ENCODE measurements at places on chromosomes 7 and 10. TPM values are rescaled to one million over a fixed set of nuclear protein-coding genes. Genes with fewer than 3 reads are reported as not detected.

- no peak for DNase-seq
Observed at GRCh38 chr7:102306916-102307677, 20.4 kb downstream of the SH2B2 start.

DNA sequence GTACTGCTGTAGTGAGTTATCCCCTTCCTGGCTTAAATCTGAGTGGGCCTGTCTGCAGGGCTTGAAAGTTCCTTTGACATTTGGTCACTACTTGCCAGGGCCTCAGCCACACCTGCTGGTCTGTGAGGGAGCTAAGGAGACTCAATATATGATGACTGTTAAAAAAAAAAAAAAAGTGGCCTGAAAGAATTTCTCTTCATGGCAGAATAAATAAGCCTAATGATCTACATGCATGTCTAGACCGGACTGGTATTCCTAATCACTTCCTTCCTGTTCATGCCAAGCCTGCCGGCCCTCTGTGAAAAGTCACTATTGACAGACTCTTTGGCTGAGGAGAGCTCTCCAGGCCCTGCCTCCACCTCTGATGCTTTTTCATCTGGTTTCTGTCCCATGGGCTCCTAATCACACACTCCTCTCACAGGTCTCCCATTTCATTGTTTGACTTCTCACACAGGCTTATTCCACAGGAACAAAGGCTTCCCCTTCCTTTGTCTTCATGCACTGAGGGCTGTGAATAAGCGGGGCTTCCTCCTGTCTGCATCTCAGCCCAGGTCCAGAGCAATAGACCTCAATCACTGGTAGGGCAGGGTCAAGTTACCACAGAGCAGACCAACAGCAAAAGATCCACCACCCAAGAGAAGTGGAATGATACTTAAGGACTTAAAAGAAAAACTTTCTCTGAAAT lies 99.1 kb upstream of the SEC61G start:
- no peak for DNase-seq

GRCh38 chr7:33109758-33110238 lies 594 bp upstream of the RP9 start:
- no peak for DNase-seq

- DNase-seq, result no peak
Observed at GRCh38 chr7:85737426-85737825, 550.6 kb upstream of the SEMA3D start.

DNA sequence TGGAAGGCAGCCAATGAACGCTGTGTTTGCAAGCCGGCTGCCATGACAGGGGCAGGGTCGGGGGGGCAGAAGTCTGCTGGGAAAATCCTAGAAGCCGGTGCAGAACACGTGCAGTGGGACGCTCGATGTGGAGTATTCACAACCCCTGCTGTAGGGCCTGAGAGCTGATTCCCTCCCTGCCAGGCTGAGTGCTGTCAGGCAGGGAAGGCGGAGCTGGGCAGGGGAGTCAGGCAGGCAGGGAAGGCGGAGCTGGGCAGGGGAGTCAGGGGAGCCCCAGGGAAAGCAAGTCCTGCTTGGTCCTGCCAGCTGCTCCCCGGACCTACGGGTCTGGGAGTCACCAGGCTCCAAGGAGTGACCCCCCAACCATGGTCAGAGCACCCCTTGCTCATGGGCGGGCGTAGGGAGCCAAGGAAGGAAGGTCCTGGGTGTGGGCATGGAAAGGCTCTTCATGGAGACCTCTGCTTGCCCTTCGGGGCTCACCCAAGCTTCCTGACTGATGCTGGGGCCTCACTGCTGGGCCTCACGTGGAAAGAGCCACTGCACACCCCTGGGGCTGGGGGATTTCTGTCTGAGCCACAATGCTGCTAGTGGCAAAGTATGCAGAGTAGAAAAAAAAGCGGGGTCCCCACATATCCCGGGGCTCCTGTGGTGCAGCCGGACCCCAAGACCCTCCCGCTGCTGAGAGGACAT lies 4.2 kb downstream of the CNPY1 start:
- no peak for DNase-seq

DNA sequence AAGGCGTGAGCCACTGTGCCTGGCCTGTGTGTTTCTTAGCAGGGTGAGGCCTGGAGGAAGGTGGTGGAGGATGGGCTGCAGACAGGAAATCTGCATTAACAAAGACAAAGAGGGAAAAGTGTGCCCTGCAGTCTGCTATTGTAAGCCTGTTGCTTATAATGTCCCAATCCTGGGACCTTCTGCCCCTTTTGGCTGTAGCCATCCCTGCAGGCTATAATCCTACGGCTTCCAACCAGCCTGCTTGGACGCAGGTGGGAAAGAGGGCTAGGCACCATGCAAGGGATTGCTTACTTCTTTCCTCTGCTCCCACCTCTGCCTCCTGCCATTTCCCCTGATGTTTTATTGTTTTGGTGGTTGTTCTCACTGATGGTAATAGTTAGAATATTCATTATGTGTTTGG lies 434.3 kb downstream of the PLXNA4 start:
- DNase-seq, result no peak

GRCh38 chr10:126650161-126650560 lies 20.3 kb downstream of the C10orf90 start:
- no peak for DNase-seq

- DNase-seq, result no peak
Observed at GRCh38 chr10:102624751-102625645, 19.3 kb upstream of the TRIM8 start.

DNA sequence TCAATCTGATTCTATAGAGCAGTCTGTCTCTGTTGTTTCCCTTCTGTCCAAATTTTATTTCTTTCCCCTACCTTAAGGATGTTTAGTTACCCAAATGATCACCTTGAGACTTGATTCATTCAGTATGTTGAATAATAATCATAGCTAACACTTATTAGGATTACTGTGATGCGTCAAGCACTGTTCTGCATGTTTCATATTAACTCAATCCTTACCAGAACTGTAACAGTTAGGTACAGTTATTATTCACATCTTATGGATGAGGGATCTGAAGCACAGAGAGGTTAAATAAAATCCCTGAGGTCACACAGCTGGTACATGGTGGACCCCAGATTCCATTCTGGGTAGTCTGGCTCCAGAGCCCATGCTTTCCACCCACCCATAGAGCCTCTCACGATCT lies 97.9 kb upstream of the SAMD8 start:
- DNase-seq, result no peak

Gene TRIM50
- 0.32 TPM for total RNA-seq

Gene GTF2I
- 121 TPM for total RNA-seq

Gene ASAH2
- total RNA-seq, result 2.0 TPM

Gene CRYGN
- total RNA-seq, result not detected

Gene HIF1AN
- 44.5 TPM for total RNA-seq

Gene SKIDA1
- total RNA-seq, result 2.6 TPM

Gene SH2B2
- total RNA-seq, result 1.2 TPM

Gene C10orf67
- 0.51 TPM for total RNA-seq

Gene PDE6C
- not detected for total RNA-seq

Gene PHKG1
- total RNA-seq, result 31.2 TPM

Data from Right ventricle myocardium inferior (tissue), 1 donor.